ENCODE measurements at places on chromosomes 4 and X.
A peak's percentile ranks its signal among the peaks of the same experiment; 100 is the strongest.

GRCh38 chr4:163592212-163592611, 97.7 kb downstream of the TMA16 start:
- no peak for DNase-seq

GRCh38 chr4:184513802-184514120, 39.4 kb upstream of the IRF2 start:
- no peak for DNase-seq

DNA sequence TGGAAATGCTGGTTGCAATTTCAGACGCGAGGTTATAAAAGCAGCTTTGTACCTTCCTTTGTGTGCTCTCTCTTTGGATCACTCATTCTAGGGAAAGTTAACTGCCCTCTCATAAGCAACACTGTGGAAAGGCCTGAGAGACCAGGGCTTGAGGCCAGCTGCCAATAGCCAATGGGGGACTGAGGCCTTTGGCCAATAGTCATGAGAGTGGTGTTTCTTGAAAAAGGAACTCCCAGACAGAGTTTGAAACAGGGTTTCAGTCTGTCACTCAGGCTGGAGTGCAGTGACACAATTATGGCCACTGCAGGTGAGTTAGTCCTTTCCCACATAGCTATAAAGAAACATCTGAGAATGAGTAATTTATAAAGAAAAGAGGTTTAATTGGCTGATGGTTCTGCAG, 524.7 kb upstream of the SMIM31 start:
- DNase-seq, result no peak

DNA sequence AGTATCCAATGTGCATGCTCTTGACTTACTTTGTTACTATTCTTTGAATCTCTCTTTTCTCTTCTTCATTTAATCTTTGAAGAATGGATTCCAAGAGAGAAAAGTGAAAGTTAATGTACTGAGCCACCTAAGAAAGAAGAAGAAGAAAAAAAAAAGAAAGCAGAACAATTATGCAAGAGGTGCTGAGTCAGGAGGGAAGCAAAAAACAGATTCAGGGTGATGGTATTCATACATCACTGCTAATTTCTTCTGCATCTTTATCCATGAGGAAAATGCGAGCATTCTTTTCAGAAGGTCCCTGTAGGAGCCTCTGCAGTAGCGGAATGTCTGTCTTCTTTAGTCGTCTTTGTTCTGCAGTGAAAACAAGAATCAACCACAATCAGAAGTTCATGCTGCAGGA, 43.9 kb downstream of the RASSF6 start:
- no peak for DNase-seq

DNA sequence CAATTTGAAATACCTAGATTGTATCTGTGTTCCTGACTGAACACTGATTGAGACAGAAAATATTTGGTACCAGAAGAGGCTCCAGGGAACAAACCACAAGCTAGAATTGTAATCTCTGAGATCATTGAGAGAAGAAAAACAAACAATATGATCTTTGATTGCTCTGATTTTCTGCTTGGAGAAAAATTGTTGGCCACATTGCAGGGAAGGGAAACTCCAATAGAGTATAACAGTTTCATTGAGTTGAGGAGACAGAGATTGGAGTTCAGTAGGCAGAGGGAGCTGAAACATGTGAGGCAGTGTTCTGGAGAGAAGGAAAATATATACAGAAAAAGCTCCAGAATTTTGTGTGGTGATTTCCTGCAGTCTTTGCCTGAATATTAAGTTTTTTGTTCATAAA, 158.2 kb downstream of the C4orf33 start:
- DNase-seq, result no peak

GRCh38 chr4:149370785-149371420, 444.7 kb downstream of the IQCM start:
- DNase-seq, result peak; percentile 8

DNA sequence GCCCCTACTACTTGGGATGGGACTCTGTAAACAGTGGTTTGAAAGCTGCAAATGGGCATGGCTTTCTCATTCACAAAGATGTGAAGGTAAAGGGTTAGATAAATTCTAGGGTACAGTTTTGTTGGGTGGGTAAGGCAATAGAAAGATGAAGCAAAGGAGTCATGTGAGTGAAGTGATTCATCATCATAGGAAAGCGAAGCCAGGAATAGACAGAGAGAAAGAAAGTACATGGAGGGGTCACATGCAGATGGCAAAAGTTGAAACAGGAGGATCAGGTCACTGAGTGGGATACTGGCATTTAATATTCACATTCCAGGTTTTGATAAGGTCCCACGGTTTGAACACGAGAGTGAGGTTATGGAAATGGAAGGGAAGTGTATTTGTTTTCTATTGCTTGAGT, 8.2 kb upstream of the ABCG2 start:
- no peak for DNase-seq

DNA sequence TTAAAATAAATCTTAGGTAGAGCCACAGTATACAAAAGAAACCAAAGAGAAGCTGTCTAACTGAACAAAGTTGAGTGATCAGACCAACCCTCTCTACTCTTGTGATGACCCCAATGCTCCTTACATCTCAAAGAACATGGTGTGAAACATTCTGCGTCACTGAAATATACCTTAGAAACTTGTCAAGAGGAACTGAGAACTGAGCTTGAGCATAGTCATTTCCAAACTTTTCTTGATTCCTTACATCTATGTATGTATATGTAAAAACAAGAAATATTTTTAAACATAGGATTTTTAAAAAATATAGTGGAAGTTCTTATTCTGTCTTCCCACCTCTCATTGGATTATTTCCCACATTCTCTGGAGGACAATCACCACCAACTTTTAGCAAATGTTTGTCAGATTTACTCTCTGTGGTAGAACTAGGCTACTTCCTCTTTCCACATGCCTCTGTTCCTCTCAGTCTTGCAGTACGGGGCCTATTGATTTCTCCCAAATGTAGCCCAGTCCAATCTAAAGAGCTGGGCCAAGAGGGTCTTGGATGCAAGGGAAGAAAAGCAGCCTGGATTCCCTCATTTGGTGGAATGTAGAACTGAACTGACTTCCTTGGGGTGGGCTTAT, 98.2 kb upstream of the HHIP start:
- DNase-seq, result no peak

GRCh38 chr4:184097241-184097605, 120.5 kb downstream of the ENPP6 start:
- DNase-seq, result no peak

- DNase-seq, result no peak
Observed at GRCh38 chr4:173281406-173282255, 52.5 kb downstream of the HMGB2 start.

- no peak for DNase-seq
Observed at GRCh38 chrX:118249146-118249545, 96.8 kb upstream of the WDR44 start.

GRCh38 chr4:14434916-14435315, 567.4 kb upstream of the CPEB2 start:
- DNase-seq, result no peak

DNA sequence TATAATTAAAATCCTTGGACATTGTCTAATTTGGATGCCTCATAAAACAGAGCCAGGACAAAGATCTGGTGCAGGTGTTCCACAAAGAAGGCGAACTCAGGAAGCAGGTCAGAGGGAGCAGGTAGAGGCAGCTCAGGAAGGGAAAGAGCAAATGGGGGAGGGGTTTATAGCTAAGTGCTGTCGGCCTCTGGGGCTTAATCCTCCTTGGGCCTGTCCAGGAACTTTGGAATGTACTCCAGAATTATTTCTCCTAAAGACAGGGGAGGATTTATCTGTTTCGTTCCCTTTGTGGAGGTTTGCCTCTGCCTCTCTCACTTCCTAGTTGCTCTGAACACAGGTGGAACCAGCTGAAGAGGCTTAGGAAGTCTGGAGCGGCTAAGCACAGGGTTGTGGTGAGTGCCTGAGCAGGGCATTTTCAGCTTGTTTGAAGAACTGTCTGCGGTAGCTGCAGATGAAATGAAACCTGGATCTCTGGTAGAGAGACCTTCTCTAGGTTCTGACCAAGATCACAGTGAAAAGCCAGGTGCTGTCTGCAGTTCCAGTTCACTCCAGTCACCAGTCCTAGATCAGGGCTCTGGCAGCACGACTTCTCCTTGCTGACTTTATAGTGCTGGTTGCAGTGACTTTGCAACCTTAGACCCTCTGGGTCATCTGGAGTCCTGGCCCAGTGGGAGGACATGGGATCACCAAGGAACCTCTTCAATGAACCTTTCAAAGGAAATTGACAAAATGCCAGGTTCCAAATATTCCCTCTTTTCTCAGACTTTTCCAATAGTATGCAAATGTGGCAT, 519.2 kb downstream of the PCDH10 start:
- no peak for DNase-seq

GRCh38 chr4:124278477-124278876, 434.1 kb downstream of the ANKRD50 start:
- no peak for DNase-seq

DNA sequence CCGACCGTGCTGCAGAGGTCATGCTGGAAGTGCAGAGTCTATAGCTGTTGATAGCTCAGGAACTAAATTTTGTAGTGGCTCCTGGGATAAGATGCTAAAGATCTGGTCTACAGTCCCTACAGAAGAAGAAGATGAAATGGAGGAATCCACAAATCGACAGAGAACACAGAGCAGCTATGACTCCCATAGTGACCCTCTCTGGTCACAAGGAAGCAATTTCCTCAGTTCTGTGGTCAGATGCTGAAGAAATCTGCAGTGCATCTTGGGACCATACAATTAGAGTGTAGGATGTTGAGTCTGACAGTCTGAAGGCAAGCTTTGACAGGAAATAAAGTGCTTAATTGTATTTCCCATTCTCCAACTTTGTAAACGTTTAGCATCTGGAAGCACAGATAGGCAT, 8.8 kb downstream of the MANBA start:
- DNase-seq, result no peak

GRCh38 chr4:153465615-153466080, 512 bp upstream of the TMEM131L start:
- DNase-seq, result peak; percentile 57

DNA sequence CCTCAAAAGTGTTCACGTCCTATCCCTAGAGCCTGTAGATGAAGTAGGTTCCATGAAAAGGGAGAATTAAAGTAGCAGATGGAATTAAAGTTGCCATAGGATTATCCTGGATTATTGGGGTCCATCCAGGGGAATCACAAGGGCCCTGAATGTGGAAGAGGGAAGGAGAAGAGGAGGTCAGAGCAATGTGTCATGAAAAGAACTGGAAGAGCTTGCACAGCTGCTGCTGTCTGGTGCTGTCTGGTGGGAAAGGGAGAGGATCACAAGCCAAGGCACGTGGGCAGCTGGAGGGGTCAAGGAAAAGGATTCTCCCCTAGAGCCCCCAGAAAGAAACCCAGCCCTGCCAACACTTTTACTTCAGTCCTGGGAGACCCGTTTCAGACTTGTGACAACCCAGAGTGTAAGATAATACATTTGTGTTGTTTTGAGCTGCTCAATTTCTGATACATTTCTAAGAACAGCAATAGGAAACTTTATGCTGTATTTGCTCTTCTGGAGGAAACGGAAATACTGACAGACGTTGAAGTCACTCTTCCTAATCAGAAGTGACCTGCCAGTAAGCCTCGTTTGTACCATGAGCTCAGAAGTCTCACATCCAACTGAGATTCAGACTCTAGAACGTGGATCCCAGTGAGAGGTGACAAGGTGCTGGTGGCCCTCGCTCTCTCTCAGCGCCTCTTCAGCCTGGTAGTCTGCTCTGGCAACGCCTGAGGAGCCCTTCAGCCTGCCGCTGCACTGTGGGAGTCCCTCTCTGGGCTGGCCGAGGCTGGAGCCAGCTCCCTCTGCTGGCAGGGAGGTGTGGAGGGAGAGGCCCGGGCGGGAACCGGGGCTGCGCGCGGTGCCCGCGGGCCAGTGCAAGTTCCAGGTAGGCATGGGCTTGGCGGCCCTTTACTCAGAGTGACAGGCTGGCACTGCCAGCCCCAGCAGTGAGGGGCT, 34.7 kb upstream of the ENPP6 start:
- DNase-seq, result no peak

DNA sequence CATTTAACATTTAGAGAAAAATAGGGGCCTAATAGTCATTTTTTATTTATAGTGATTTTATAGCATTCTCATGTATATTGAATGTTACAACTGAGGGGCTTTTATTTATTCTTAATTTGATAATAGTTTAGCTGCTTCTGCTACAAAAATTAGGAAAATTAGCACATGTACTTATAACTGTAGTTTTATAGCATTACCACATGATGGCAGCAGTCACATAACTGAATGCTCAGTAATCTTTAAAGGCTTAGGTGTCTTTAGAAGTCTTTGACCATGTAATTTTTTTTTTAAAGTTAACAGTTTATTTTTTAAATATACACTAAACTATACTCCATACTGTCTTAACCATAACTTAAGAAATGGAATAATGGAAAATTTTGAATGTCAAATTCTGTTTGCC, 136.6 kb downstream of the STAG2 start:
- no peak for DNase-seq

All from HuH-7.5 (cell line).